Adipocyte (in vitro differentiated cells): ENCODE measurements at places on chromosomes 3 and 15.

GRCh38 chr3:60973321-60973720 is 277.9 kb downstream of the FHIT start:
- no peak for DNase-seq

DNA sequence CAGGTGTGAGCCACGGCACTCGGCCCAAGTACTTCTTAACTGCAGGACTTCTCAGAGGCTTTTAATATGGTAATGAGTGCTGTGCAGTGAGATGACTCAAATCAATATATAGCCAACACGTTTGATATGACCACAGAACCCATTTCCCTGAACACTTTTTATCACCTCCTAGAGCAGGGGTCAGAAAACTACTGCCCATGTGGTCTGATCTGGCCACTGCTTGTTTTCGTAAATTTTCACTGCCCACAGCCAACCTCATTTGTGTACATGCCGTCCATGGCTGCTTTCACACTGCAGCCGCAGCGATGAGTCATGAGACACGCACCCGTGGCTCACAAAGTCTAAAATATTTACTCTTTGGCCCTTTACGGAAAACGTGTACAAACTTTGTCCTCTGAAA is 179.2 kb downstream of the RORA start:
- DNase-seq, result peak; percentile 69

DNA sequence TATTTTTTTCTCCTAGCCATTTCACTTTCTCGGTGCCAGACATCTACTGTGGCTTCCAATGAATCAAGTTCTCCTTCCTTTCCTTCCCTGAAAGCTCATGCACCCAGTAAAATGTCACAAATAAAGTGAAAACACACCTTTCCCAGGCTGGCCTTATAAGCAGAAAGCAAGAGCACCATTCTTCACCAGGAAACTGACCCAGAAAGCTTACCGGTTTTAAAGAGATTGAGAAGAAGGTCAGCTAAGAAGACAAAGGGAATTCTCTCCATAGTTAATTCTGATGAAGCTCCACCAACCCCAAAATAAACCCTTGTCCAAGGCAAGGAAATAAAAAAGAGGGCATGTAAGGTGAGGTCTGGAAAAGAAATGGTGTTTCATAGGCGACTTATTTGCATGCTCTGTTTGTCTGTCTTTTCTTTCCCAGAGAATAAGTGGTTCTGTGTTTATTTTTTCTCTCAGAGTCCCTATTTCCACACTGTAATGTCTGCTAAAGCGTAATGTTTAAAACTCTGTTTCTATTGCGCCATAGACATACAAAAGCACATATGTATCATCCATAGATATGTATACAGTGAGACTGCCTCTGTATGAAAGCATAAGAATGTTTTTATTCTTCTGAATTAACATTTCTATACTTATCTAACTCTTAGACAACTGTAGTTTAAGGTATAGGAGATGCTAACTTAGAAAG is 2.8 kb downstream of the LSAMP start:
- no peak for DNase-seq

GRCh38 chr3:56854856-56855611 is 53.3 kb upstream of the ARHGEF3 start:
- no peak for DNase-seq
